Stomach (tissue), 19 donors: ENCODE measurements at places on chromosomes 3 and 15. TPM values are rescaled to one million over a fixed set of nuclear protein-coding genes. Genes with fewer than 3 reads are reported as not detected.

DNA sequence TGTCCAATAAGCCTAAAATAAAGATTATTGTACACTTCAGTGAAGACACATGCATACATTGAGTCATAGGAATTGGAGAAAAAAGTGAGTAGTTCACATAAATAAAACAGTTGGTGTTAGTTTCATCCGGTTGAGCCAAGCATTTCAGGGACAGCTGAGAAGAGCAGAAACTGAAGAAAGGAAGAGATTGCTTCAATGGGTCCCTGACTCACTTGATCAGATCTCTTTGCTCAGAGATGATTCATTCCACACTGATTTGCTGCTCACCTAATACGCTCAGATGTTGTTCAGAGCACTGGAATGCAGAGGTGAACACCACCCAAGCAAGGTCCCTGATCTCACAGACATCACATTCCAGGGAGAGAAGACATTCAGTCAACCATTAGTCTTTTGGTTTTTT, 93.7 kb downstream of the RAD18 start:
- no peak overlapping the region for H3K27ac ChIP-seq
- H3K4me3 ChIP-seq: no peak overlapping the region
- no peak for DNase-seq
- H3K4me1 ChIP-seq: no peaks in the 10 kb centered on the region

- no peak overlapping the region for H3K27ac ChIP-seq
- H3K27me3 ChIP-seq: no peaks in the 10 kb centered on the region
- no peaks in the 10 kb centered on the region for H3K4me1 ChIP-seq
- no peak overlapping the region for H3K4me3 ChIP-seq
Observed at GRCh38 chr3:130906374-130906995, 12.6 kb downstream of the ATP2C1 start.

DNA sequence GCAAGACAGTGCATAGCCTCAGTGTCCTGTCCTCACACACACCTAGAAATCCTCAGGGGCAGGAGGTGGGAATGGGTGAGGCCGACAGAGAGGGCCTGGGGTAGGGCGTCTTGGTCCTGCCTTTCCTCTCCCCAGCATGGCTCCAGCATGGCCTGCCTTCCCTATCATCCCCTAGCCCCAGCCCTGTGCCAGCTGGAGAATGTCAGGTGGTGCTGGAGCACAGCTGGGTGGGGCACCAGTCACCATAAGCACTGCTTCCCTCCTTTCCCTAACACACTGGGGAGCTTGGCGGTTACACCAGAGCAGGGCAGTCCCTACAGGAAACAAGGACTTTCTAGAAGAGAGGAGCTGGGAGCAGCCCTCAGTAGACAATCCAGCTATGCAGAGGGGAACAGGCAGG, 236.8 kb downstream of the KLF13 start:
- no peak overlapping the region for H3K4me3 ChIP-seq
- H3K27ac ChIP-seq: no peak overlapping the region
- DNase-seq: no peak

- no peak overlapping the region for H3K4me3 ChIP-seq
- DNase-seq: no peak
- H3K4me1 ChIP-seq: no peaks in the 10 kb centered on the region
- H3K27ac ChIP-seq: no peak overlapping the region
- H3K27me3 ChIP-seq: no peaks in the 10 kb centered on the region
- no peaks in the 10 kb centered on the region for H3K36me3 ChIP-seq
Observed at GRCh38 chr3:77535116-77535515, 495.2 kb downstream of the ROBO2 start.

The DNAJA4 gene
- 12.9 TPM for polyA plus RNA-seq

- H3K4me1 ChIP-seq: peaks cover 26% of the 10 kb centered on the region
- no peak overlapping the region for H3K4me3 ChIP-seq
- no peaks in the 10 kb centered on the region for H3K36me3 ChIP-seq
- H3K27ac ChIP-seq: no peak overlapping the region
Observed at GRCh38 chr3:66019896-66020295, 18.8 kb downstream of the MAGI1 start.

GRCh38 chr3:32326795-32327194, 64.9 kb upstream of the CMTM7 start:
- no peaks in the 10 kb centered on the region for H3K27me3 ChIP-seq
- H3K27ac ChIP-seq: no peak overlapping the region
- no peaks in the 10 kb centered on the region for H3K4me1 ChIP-seq
- no peak for DNase-seq
- H3K36me3 ChIP-seq: no peaks in the 10 kb centered on the region
